ENCODE measurements at places on chromosomes 11 and 22. TPM values are rescaled to one million over a fixed set of nuclear protein-coding genes. Genes with fewer than 3 reads are reported as not detected.

GRCh38 chr11:1406571-1407485, 17.1 kb downstream of the BRSK2 start:
- no peaks in the 10 kb centered on the region for H3K27me3 ChIP-seq
- H3K4me1 ChIP-seq, result no peaks in the 10 kb centered on the region
- DNase-seq, result no peak
- no peak overlapping the region for H3K27ac ChIP-seq

Gene EI24
- total RNA-seq, result 32.2 TPM

Gene DTX4
- 2.1 TPM for total RNA-seq

DNA sequence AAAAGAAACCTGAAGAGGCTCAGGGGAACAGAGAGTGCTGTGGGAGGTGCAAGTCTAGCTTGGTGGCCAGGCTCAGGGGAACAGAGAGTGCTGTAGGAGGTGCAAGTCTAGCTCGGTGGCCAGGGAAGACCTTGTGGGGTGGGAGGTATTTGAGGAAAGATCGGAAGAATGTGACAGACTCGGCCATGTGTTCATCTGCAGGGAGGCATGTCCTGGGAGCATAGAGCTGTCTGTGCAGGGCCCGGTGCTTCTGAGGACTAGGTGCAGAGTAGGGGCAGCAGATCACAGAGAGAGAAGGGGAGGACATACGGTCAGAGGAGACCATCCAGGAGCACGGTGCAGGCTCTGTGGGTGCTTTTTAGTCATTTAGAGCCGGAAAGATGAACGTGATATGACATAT, 10.8 kb downstream of the IFITM10 start:
- no peak overlapping the region for H3K4me3 ChIP-seq
- no peak overlapping the region for H3K27ac ChIP-seq
- H3K4me1 ChIP-seq, result no peaks in the 10 kb centered on the region
- H3K36me3 ChIP-seq, result no peaks in the 10 kb centered on the region

- no peaks in the 10 kb centered on the region for H3K4me1 ChIP-seq
- H3K4me3 ChIP-seq, result no peak overlapping the region
- DNase-seq, result no peak
- H3K36me3 ChIP-seq, result no peaks in the 10 kb centered on the region
Observed at GRCh38 chr22:47409539-47410275, 647.3 kb downstream of the TBC1D22A start.
